ENCODE measurements at places on chromosomes 12 and 14. TPM values are rescaled to one million over a fixed set of nuclear protein-coding genes. Genes with fewer than 3 reads are reported as not detected.

- DNase-seq, result no peak
These were observed 11.1 kb upstream of the GPR132 start for GRCh38 chr14:105076296-105076804.

Gene HOXC4
- 0.21 TPM for total RNA-seq

GRCh38 chr12:101038289-101038871 lies 171.7 kb downstream of the SLC5A8 start:
- no peak for DNase-seq

- no peak for DNase-seq
These were observed 5.5 kb upstream of the G2E3 start for GRCh38 chr14:30553311-30553989.

Gene FOXM1
- 6.8 TPM for total RNA-seq

DNA sequence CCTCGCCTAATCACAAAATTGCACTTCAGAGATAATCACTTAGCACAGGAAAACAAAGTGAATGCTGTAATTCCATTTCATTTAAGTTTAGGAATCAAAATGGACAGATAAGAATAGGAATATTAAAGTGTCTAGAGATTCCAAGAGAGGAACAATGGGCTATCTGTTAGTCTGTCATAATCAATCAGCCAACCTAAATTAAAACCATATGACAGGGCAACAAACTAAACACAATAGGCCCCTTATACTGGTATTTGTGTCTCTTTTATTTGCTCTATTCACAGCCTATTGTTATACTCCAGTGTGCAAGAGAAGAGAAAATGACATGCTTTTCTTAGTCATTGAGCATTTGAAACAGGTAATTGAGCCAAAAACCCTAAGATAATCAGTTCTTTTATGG lies 259.4 kb downstream of the PRKD1 start:
- no peak for DNase-seq

Gene NANOG
- total RNA-seq, result not detected

DNA sequence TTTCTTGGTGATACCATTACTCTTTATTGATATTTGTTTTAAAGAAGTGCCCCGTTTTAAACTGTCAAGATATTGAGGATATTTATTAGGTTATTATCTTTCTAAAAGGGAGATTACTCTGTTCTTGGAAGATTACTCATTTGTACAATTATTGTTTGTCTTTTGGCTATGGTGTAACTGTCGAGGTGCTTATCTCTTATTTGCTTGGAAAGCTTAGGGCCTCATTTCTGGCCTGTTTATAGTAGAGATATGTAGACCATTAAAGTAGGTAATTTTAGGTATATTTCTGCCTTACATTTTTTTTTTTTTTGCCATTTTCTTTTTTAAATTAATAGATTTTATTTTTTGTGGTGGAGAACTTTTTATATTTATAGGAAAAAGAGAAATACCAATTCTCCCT lies 74.2 kb downstream of the KTN1 start:
- DNase-seq, result no peak

Data from tongue (tissue), 3 donors.